Smooth muscle cell of the pulmonary artery (primary cell): ENCODE measurements at places on chromosomes 11 and 22. TPM values are rescaled to one million over a fixed set of nuclear protein-coding genes. Genes with fewer than 3 reads are reported as not detected.

CCDC90B gene
- 51.6 and 55.9 TPM in 2 replicates for total RNA-seq

MRGPRE gene
- 0.20 TPM in 1 of 2 replicates, not detected in the other for total RNA-seq

SAA1 gene
- total RNA-seq, result 28.7 TPM in 1 of 2 replicates, not detected in the other

P2RY6 gene
- total RNA-seq, result 1.5 and 2.5 TPM in 2 replicates

MTMR2 gene
- 39.8 and 52.9 TPM in 2 replicates for total RNA-seq

SWAP70 gene
- 46.0 and 50.3 TPM in 2 replicates for total RNA-seq

RASSF10 gene
- 0.23 TPM in 1 of 2 replicates, not detected in the other for total RNA-seq
